ENCODE measurements at places on chromosomes 1 and 21.

- peak; percentile 50 for DNase-seq
Observed at GRCh38 chr1:46523496-46524353, 27.7 kb downstream of the KNCN start.

DNA sequence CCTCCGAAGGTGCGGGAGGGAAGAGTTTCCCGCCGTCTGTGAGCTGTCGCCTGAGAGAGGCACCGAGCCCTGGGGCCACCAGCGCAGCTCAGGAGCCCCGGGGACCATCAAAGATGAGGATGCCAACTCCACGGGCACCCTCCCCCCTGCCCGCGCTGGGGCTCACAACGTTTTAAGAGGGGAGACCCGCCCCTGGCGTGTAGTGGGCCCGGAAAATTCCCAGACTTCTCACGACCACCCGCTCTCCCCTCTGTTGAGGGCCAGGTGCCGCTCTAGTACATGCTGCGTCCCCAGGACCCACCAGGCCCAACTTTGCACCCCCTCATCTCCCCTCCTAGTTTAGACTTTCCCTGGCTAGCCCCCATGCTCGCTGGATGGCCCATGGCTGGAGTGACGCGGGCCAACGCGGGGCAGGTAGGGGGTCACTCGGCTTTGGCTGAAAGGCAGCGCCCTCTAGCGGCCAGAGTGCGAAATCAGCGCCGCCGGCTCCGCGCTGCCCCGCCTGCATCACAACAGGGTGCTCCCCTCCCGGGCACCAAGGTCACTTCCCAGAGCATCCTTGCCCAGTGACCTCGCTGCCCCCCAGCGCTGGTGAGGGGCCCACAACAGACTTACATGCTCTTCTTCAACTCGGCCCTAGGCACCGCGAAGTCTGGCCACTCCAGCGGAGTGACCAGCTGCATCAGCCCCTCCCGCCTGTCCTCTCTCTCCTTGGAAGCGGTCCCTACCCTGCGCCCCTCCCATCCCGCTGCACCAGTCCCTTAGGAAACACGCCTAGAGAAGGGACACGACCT lies 1.8 kb downstream of the CD160 start:
- DNase-seq: peak; percentile 44

GRCh38 chr1:28507646-28508434 lies 2.0 kb downstream of the RCC1 start:
- DNase-seq: no peak

GRCh38 chr1:161791904-161792655 lies 26.0 kb downstream of the ATF6 start:
- peak; percentile 51 for DNase-seq

DNA sequence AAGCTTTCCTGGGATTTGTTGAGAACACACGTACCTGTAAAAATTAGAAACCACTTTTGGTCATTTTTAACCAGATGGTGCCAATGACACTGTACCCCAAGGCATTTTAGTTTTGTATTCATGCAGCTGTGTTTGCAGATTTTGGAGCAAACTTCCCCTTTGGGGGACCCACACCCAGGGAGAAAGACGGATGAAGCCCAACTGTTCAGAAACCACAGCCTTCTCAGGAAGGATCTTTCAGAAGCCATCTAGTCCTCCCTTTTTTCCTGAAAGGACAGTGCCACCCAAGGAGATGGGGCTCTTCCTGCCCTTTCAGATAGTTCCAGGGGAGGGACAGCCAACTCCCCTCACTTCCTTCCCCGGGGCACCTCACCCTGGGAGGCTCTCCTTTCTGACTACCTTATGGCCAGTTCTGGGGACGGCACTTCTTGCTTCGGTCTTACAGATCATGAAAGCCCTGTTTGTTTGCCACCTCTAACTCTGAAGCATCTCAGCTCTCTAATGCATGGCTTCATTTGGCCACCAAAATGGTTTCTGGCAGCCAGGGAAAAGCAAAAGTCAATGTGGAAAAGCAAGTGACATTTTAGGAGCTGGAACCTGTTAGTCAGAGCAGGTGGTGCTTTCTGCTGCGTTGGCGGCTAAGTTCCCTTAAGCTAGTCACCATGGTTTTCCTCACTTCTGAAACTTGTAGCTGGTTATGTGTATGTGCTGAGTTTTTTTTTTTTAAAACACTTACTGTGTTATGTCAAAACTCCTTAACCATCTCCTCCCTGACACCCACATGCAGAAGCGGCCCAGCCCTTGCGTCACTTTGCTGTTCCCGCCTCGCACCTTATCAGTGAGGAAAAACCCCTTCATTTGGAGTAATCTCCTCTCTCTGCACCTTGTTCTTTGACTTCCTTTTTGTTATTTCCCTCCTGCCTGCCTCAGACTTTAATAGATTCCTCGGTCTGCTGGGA lies 10.1 kb downstream of the TMCC2 start:
- no peak for DNase-seq

DNA sequence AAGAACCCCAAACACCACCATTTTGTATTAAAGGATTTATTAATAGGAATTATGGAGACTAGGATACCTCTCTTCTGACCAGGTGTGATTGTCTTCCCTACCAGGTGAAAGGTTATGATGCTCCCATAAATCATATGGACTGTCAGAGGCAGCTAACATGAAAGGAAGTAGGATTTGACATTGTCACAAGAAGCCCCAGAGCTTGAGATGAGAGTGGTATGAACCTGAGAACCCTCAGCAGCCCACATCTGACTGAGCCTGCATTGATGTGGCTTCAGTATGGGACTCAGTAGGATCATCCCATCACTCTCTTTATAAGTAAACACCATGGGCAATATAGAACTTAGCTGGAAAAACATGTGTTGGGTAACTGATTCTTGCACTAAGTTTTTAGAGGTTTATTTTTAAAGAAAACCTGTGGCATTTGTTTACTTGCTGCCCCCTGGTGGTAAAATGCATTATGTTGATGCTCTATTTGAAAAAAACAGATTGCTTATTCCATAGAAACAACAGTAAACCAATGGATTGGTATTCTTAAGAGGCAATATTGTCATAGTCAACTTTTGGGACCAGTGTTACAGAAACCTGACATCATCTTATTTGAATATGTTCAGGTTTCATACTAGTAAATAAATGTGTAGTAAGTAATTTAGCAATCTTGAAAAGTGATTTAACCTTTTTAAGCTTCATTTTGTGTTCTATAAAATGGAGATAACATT lies 16.6 kb upstream of the CACYBP start:
- peak; percentile 35 for DNase-seq

DNA sequence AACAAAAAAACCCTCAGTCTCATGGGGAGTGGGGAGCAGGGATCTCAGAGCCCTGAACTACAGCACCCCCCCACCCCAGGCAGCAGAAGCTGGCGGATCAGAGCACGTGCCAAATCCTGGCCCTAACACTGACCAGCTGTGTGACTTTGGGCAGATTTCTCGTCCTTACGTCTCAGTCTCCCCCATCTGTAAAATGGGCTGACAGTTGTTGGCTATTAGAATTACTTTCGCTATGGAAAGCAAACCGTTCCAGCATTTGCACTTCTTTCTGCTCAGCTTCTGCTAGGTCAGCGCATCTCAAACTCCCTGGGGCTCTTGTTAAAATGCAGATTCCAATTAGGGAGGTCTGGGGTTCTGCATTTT lies 15.5 kb downstream of the TNFRSF8 start:
- DNase-seq: no peak

DNA sequence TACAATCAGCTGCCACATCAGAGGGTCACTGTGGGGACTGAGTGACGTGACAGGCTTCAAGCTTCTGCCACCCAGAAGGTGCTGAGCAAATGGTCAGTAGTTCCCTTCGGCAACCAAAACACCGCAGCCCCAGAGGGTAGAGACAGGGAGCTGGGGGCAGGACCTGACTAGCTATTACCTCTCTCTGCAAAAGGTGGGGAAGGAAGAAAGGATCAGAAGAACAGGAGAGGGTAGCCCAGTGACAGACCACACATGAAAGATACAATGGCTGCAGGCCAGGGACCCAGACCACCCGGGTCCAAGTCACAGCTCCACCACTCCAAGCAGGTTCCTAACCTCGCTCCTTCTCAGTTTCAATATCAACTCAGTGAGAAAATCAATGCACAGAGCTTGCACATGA lies 377.1 kb downstream of the NPHP4 start:
- no peak for DNase-seq

GRCh38 chr1:207318072-207318619 lies 3.3 kb upstream of the CD55 start:
- no peak for DNase-seq

DNA sequence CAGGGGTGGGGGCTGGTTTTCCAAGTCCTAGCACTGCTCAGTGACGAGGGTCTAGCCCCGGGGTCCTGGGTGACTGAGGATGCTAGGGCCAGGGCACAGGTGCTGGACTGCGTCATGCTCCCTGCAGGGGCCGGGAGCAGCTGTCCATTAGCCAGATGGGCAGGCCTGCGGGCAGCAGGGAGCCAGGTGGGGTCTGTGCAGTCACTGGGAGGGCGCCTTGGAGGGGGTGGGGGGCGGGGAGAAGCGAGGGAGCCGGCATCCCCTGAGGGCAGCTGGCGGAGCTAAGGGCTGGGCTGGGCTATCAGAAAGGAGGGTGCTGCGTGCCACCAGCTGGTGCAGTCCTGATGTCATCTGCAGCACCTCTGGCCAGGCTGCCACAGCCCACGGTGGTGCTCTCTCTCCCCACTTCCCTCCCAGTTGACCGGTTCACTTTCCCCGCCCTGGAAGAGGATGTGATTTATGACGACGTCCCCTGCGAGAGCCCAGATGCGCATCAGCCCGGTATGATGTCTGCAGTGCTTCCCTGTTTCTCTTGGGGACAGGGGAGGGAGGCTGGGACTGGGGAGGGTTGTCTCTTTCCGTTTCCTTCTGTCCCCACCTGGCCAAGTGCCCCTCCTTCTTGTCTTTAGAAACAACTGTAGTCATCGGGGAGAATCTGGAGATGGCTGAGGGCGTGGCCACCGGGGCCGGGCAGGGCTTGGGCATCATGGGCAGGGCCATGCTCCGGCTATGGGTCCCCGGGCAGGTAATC lies 63.8 kb downstream of the ARHGEF10L start:
- no peak for DNase-seq

DNA sequence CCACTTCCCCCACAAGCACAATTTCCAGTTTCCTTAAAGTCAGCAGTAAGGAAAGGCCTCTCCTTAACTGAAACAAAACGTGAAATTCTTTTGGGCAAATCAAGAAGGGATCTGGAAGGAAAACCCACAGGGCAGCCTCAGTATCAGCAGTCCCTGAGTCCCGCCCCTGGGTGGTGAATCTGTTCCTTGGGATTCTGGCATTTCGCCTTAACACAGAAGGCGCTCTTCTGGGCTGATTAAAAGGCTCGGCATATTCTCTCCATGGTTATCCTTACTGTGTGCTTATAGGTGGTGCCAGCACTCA lies 12.2 kb upstream of the RAB4A start:
- no peak for DNase-seq

- peak; percentile 74 for DNase-seq
Observed at GRCh38 chr1:221669441-221669840, 72.4 kb downstream of the DUSP10 start.

DNA sequence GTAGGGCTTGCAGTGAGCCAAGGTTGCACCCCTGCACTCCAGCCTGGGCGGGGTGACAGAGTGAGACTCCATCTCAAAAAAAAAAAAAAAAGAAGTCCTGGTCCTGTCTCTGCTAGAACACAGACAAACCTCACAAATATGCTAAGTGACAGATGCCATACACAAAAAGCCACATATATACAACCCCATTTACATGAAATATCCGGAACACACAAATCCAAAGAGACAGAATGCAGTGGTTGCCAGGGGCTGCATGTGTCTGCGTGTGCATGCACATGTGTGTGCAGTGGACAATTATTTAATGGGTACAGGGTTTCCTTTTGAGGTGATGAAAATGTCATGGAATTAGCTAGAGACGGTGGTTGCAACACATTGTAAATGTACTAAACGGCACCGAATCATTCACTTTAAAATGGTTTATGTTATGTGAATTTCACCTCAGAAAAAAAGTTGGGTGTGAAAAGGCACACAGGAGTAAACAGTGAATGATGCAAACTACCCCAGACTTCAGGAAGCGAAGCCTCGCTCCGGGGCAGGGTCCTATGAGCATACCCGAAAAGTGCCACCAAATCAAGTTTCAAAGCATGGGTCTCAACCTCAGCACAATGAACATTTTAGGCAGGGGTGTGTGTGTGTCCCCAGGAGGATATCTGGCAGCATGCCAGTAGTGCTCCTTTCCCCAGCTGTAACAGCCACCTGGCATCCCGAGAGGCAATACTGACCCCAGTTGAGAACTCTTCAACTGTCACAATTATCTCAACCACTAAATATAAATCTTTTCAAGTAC lies 48.3 kb downstream of the GNB1 start:
- DNase-seq: no peak

- no peak for DNase-seq
Observed at GRCh38 chr1:75034376-75034775, 99.8 kb upstream of the LHX8 start.

DNA sequence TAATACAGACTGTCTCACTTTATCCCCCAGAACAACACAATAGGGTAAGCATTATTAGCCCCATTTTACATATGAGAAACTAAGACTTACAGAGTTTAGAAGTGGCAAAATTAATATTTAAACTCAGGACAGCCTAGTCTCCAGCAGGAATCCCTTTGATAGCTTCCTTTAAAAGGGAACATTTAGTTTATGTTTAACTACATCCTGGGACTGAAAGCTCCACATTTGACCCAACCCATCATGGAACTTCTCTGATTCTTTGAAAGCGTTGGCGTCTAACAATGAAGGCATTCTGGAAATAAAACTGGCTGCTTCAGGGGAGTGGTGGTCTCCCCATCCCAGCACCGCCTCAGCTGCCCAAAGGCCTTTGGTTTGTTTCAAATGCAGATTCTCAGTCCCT lies 250.6 kb upstream of the NFIA start:
- DNase-seq: no peak

- no peak for DNase-seq
Observed at GRCh38 chr1:217622042-217622441, 8.8 kb downstream of the GPATCH2 start.

DNA sequence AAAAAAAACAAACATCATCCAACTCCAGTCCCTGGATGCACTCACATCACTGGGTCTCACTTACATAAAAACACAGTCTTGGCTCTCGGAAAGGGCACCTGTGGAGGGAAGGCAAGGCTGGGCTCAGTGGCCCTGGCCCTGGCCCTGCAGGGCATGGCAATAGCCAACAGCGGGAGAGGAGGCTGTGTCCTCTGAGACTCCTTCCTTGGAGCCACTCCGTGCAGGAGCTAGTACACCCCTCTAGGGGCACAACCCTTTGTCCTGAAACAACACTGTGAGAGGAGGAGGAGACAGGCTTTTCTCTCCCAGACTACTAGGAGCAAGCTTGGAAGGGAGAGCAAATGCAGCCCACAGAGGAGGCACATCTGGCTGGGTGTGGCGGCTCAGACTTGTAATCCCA lies 28.0 kb downstream of the URB1 start:
- DNase-seq: no peak

DNA sequence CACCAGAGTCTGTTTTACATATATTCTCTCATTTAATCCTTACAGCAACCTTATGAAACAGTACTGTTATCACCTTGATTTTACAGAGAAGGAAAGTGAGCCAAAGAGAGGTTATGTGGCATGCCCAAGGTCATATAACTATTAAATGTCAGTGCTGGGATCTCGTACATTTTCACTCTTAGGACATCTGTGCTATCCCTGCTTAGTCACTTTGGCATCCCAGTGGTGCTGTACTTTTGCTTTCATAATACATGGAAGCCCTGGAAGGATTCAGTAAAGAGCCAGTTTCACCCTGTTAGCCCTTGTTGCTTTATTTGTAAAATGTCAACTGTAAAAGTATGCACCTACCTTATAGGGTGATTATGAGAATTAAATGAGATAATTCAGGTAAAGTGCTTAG lies 104.4 kb downstream of the NFIA start:
- no peak for DNase-seq

- DNase-seq: no peak
Observed at GRCh38 chr1:206609229-206609991, 2.9 kb downstream of the EIF2D start.

- DNase-seq: peak; percentile 93
Observed at GRCh38 chr1:229841230-229841629, 215.2 kb downstream of the URB2 start.

GRCh38 chr1:160018347-160018746 lies 13.4 kb downstream of the PIGM start:
- DNase-seq: no peak
